ENCODE measurements at places on chromosomes 1 and 21.

DNA sequence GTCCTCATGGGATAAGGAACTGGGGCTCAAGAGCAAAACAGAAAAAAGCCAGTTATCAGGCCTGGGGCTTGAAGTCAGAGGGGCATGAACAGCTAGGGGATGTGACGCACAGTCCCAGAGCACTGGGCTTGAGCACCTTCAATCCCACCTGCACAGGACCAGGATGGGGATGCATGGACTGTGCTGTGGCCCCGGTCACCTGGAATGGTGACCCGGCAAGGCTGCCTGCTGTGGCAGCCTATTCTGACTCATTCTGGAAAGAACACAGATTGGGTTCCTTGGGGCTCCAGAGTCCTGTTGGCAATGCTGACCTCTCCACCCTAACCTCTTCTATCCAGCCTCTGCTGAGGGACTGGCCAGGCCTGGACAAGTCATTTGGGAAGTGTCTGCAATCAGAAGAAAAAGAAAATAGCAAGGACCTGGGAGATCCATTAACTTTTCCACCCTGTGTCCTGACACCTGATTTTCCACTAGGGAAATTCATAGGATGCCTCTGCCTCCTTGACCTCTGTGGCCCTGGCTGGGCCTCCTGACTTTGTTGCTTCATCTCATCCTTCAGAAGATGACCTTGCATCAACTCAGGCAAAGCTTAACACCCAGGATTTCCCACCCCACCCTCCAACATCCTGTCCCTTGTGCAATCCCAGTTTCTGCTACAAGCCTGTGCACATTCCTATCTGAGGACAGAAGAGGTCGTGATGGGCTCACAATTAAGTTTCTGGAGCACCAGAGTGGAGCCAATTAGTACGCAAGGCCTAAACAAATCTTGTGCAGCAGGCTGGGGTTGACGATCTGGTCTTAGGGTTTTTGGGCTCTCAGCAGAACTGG lies 17.9 kb upstream of the FMOD start:
- peak; percentile 94 for DNase-seq

DNA sequence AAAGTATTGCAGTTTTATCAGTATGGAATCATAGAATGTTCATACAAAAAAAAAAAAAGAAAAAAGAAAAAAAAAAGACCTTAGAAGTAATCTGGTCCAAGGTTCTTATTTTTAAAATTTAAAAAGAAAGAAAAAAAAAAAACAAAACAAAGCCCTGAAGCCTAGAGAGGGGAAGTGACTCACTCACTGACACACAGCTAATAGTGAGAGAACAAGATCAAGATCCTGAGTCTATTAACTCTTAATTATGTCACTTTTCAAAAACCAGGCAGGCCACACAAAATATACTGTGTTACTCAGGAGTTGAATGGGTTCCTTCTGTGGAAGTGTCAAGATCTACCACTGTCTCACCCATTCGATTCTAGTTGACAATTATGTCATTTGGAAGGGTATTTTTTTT lies 433.9 kb upstream of the DAB1 start:
- DNase-seq = no peak

GRCh38 chr21:42411891-42412635 lies 8.4 kb downstream of the UBASH3A start:
- peak; percentile 10 for DNase-seq

- DNase-seq = no peak
These were observed 110.0 kb upstream of the SERBP1 start for GRCh38 chr1:67540025-67540732.

DNA sequence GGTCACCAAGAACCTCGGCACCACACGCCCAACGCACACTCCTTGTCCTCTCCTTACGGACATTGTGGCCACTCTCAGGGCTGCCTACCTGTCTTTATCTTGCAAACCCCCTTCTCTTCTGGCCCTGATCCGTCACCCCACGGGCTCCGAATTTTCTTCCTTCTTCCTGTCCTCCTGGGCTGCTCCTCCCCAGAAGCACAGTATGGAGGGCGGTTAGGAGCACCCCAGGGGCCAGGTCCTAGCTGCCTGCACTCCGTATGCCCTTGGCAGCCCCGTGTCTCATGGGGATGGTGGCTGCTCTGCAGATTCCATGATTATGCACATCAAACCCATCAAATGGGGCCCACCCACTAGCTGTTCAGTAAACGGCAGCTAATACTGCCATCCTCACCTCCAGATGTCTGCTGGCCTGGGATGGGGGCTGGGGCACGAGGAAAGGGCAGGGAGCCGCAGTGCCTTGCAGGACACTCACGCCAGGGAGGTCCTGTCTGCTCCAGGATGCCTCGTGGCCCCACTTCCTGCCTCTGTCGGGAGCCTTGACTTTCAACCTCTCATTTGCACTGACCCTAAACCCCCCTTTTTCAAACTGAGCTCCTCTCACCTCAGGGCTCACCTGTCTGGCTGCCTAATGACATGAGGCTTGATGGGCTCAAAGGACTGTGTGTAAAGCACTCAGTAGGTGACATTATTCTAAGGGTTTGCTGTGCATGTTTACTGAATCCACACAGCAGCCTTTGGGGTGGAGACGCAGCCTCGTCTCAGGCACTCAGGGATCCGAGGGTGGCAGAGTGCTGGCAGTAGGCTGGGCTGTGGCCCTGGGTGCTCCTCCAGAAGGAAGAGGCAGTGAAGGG lies 4.4 kb downstream of the TTC34 start:
- DNase-seq = no peak

GRCh38 chr21:31235671-31236450 lies 108.2 kb downstream of the TIAM1 start:
- DNase-seq = peak; percentile 46

- DNase-seq = no peak
These were observed 46.5 kb downstream of the ELK4 start for GRCh38 chr1:205585169-205585834.

DNA sequence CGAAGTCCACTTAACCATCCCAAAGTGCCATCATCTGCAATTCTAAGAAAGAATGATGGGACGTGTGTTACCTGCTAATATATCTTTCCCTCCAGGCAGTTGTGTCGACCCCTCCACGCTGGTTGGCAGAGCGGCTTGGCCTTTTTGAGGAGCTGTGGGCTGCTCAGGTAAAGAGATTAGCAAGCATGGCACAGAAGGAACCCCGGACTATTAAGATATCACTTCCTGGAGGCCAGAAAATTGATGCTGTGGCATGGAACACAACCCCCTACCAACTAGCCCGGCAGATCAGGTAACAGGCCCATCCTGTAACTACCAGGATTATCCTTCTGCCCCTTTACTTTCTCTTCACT lies 520 bp downstream of the TARS2 start:
- no peak for DNase-seq

DNA sequence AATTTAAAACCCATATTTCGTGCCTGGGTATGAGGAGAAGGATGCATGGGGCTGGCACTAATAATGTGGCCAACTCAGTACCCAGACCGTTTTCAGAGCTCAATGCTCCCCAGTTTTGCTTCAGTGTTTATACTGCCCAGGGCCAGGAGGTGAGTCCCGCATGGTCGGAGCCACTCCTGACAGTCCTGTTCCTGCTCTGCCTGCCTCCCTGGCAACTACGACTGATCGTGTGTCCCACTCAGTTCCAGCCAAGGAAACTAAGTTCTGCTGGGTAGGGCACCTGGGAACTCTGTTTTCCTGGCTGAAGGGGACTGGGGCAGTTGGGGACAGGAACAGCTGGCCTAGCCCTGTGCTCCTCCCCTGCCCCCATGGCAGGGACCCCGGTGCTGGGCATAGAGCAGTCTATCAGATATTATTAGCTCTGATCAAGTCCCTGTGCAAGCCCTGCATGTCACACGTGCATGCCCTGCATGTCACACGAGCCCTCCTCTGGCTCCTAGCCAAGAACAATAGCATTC lies 19.2 kb downstream of the S100A7 start:
- DNase-seq = no peak

- no peak for DNase-seq
These were observed 60.2 kb upstream of the ID3 start for GRCh38 chr1:23619299-23620188.

GRCh38 chr1:50593515-50593914 lies 170.3 kb upstream of the DMRTA2 start:
- DNase-seq = no peak

GRCh38 chr1:160095382-160096105 lies 2.9 kb downstream of the IGSF8 start:
- no peak for DNase-seq

DNA sequence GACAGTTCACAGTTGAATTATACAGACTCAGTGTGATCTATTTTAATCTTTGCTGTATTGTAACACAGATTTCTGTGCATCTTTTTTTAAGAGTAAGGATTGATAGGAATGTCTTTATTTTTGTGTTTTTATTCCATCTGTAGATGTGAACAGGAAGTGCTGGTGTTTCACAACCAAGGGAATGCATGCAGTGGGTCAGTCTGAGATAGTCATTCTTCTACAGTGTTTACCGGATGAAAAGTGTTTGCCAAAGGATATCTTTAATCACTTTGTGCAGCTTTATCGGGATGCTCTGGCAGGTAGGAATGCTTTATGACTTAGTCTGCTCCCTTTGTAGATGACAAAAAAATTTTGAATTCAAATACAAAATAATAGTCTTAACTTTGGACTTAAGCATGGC lies 84.5 kb downstream of the CC2D1B start:
- DNase-seq = no peak

GRCh38 chr1:2215329-2215728 lies 12.8 kb upstream of the SKI start:
- no peak for DNase-seq

GRCh38 chr1:101847626-101848025 lies 149.1 kb downstream of the OLFM3 start:
- no peak for DNase-seq

DNA sequence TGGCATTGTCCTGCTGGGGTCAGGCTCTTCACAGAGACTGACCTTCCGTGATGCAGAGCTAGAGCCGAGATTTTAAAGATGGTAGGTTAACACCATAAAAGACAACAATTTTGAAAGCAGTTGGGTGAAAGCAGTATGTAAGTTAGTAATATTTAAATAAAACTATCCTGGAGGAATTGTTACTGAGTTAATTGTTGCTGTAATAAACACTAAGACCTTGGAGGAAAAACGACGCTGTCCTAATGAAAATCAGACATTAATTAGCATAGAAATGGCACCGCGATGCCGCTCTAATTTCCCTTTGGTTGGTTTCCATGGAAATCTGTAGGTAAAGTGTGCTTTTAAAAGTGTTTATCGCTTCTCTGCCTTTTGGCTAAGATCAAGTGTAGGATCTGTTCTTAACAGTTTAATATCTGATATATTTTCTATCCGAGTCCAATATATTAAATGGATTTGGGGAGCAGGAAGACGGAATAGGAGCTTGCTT lies 745 bp upstream of the ANP32E start:
- DNase-seq = no peak

GRCh38 chr1:232183802-232184201 lies 446.1 kb downstream of the SIPA1L2 start:
- no peak for DNase-seq

DNA sequence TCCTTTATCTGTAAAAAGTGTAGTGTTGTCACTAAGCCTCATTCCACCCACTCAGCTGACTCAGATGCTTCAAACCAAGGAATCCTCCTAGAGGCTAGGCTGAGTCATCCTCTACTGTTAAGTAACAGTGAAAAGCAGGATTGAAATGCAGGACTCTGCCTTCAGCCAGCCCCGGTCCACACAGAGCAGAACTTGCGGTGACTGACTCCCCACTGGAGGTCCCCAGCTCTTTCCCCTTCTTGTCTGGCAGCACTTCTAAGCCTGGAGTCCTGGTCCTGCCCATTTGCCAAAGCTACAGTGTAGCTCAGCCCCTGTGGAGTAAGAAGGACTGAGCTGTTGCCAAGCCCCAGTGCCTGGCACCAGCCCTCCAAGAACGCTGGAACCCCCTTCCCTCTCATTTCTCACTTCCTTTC lies 1.7 kb downstream of the RAB7B start:
- DNase-seq = peak; percentile 100

DNA sequence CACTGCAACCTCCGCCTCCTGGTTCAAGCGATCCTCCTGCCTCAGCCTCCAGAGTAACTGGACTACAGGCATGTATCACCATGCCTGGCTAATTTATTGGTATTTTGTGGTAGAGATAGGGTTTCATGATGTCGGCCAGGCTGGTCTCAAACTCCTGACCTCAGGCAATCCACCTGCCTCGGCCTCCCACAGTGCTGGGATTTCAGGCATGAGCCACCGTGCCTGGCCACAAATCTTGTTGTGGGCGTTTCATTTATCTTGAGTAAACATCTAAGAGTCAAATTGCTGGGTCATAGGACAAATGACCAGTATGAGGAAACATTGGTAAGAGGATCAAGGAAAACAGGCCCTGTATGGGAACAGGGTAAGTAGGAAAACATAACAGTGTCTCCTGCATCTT lies 17.9 kb downstream of the TMEM200B start:
- peak; percentile 37 for DNase-seq

GRCh38 chr1:43279666-43280065 lies 5.7 kb downstream of the C1orf210 start:
- DNase-seq = no peak

DNA sequence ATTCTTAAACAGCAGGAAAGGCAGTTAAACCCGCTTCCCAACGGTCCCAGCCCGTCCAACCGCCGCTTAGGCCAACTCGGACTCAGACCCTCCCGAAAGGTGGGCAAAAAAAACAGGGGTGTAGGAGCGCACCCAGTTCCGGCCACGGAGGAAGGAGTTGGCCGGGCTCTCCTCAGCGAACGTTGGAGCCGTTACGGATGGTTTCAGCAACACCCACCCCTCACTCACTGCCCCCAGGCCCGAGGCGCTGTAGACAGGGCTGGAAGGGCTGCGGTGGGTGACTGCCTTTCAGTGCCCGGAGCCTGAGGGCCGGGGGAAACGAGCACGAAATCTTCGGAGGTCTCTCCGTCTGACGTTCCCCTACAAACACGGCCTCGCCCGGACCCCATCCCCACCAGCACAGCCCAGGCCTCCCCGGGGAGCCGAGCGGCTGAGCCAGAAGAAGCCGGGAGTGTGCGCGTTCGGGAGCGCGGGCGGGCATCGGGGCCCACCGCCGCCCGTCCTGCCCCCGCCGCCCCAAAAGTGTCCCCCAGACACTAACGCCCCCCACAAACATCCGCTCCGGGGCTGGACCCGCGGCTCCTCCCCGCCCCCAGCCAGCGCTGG lies 1.3 kb downstream of the KDM5B start:
- no peak for DNase-seq

DNA sequence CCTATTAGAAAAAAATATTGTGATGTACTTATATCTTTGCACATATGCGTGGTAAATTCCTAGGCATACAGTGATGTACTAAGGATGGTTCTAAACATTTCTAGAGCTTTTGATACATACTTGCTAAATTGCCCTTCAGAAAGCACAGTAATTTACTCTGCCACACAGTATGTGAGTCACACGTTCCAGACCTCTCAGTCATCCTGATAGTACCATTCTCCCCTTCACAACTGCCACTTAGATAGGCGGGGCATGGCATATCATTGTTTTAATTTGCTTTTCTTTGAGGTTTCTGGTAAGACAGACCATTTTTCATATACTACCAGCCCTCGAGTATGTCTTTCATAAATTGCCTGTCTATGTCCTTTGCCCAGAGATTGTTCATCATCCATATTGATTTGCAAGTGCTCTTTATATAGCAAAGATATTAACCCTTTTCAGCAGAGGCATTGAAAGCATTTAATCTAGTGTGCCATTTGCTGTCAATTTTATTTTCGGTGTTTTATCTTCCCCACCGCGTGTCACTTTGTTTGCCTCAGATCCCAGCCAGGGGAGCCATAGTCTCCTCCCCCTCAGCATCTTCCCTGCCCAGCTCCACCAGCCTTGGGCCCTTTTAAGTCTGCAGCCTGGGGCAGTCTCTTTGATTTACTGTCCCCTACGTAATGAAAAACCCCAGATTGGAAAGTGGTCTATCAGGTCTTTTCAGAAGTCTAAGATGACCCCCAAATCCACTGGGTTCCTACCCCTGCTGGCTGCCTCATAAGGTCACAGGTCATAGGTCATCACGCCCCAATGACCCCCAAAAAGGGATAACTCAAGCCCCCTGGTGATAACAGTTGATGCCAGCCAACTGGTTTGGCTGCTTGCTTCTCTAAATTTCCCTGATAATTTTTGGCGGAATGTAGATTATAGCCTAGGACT lies 11.8 kb upstream of the PAX7 start:
- DNase-seq = no peak
